ENCODE measurements at places on chromosomes 12 and 14.

GRCh38 chr12:113674996-113675395, 203.3 kb upstream of the LHX5 start:
- DNase-seq, result no peak

DNA sequence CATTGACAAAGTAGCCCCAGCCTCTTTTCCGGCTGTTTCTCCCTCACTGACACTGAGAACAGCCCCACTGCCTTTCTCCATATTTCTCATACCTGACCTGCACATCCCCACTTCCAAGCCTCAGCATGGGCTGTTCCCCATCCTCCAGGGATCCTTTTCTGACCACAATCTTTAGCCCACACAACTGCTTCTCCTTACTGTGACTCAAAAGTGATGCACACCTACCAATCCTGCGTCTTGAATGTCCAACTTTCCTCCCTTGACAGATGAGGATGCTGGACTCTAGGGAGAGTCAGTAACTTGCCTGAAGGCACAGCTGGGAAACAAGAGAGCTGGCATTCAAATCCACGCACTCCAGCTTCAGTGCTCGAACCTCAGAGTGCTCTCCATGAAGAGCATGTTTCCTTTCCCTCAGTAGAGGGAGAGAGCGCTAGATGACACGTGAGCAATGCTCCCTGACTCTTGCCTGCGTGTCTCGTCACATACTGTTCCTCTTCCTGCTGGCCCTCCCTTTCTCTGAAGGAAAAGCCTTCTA, 75.6 kb downstream of the NTF3 start:
- no peak for DNase-seq

GRCh38 chr12:53568809-53569557, 57.2 kb downstream of the ATF7 start:
- no peak for DNase-seq

GRCh38 chr12:28172434-28173030, 17.7 kb upstream of the CCDC91 start:
- DNase-seq, result no peak

DNA sequence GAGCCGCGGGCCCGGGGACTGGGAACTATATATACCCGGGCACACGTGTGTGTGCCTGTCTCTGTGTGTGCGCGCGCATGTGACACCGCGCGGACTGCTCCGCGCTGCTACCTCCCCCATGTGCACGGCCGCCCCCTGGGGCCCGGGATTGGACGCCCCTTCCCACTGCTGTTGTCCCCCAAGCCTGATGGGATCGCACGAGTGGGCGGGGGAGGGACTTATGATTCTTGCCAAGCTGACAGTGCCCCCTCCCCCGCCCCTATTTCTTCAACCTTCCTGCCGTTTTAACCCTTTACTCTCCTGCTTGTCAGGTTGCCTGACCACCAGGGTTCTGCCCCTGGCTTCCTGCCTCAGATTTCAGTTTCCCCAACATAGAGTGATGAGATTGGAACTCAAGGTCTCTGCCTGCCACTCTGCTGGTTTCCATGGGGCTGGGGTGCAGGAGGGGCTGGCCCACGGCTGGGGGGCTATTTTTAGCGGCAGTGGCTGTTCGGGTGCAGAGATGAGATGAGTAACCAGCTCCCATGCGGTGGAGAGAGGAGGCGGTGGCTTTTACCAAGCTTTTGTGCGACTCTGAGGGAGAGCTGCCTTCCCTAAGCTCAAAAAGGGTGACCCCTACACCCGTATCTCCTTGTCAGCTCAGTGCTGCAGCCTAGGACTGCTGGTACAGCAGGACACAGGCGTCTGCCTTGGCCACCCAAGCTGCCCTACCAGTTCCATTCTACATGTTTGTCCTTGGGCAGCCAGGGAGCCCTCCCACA, at the start of gene DDN:
Gene DDN, minus strand, starts transcription at position 5 of the 761 bp plus-strand sequence. CDS start 88 bp downstream, outside the sequence.
- no peak for DNase-seq

DNA sequence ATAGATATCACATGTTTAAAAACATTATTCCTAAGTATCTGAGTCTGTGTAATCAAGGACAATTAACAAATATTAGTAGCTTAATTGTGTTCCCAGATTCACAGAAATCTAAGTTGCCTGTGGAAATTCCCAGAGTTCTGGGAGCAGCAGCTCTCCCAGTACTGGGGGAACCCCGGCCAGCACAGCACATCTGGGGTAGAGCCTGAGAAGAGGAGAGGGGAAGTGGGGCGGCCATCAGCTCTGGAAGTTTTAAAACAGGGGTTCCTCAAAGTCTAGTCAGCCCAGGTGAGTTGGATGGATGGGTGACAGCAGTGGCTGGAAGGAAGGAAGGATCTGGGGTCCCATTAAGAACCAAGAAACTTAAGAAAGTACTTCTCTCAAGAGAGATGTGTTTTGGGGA, 24.6 kb downstream of the PRICKLE1 start:
- no peak for DNase-seq

DNA sequence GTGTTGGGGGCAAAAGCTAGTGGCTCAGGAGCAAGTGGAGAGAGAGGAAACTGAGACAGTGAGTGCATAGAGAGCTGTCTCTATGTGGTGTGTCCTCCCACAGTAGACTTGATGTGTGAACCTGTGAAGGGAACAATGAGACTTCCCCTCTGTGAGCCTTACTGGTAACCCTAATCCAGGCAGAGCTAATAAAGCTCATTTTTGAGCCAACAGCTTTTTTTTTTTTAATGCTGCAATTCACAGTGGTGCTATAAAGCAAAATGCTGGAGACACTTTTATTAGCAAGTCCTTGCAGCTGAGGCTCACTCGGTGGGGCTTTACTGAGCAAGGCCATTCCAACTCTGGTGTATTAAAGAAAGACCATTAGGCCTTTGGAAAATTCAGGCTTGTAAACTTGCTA, 26.9 kb downstream of the FBXW8 start:
- DNase-seq, result no peak

- peak; percentile 1 for DNase-seq
These were observed 1.2 kb upstream of the AP1G2 start for GRCh38 chr14:23568600-23569331.

DNA sequence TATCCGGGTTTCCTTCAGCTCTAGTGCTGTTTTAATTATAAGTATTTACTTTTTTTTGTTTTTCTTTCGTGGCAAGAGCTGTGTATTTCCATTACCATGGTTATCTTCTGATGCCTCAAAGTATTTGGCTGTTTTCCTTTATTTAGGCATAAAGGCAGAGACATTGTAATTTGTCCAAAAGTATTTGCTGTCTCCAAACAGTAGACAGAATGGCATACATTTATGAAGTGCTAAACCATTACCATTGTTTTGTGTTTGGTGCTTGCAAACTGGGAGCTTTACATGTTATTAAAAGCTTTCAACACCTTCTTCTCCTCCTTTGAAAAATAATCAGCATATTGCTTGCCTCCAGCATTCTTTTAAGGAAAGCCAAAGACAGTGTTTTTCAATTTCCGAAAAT, 46.3 kb downstream of the FLRT2 start:
- no peak for DNase-seq

GRCh38 chr14:23903442-23903841, 50.1 kb upstream of the DHRS4 start:
- DNase-seq, result no peak

DNA sequence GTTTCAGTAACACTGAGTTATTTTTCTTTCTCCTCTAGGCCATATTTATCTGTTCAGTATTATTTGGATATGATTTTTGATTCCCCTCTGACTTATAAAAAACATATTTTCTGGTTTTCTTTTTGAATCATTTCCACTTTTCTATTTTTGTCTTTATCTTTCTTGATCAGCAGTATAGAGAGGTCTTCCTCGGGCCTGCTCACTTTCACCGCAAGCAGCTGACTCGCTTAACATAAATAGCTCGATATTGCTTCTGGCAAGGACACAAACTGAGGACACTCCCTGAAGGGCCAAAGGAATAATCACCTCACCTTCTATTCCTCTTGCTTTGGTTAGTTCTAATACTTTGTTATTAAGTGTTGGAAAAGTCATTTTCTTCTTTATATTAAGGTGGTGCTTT, 25.8 kb upstream of the TRHDE start:
- no peak for DNase-seq

DNA sequence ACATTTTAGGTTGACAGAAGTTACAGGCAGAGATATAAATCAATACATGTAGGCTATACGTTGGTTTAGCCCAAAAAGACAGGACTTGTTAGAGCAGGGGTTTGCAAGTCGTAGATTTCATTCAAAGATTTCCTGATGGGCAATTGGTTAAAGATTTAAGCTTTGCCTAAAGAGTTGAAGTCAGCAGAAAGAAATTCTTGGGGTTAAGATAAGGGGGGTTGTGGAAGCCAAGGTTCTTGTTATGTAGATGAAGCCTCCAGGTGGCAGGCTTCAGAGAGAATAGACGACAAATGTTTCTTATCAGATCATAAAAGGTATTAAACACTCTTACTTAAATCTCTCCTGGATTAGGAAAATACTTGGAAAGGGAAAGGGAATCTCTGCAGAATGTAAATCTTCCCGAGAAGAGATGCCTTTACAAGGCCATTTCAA, 510.8 kb downstream of the TMTC2 start:
- no peak for DNase-seq

DNA sequence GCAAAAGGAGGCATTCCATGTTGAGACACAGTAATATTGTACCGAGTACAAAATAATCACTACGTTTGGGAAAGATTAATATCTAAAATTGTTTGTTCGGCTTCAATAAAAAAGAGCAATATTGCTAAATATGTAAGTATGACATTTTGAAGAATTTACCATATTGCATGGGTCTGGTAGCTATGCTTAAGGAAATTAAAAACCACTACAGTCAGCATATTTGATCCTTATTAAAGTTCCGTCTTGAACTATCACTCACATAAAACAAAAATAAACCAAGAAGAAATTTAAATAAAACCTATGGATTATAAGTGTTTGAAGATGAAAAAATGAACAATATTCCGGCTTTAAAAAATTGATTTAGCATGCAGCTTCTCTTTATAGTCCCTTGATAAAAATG, 63.8 kb downstream of the SETD3 start:
- no peak for DNase-seq

GRCh38 chr12:132106921-132107320, 37.2 kb downstream of the DDX51 start:
- no peak for DNase-seq

DNA sequence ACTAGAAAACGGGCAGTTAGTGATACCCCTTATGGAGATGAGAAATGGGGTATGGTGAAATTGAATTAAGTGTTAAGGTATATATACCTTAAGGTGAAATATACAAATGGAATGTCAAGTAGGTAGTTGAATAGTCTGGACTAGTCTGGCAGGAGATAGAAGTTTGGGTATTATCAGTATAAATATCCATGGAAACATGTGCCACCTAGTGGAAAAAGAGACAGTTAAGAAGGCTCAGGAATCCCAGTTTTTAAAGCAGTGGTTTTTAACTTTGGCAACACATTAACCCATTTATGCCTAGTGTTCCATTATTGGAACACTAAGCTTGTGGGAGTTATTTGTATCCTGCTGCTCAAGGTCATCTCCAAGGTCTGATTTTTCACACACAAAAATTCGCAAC, 38.6 kb upstream of the TPH2 start:
- no peak for DNase-seq

- peak; percentile 90 for DNase-seq
These were observed 682 bp upstream of the TRIP11 start for GRCh38 chr14:92040431-92041051.

DNA sequence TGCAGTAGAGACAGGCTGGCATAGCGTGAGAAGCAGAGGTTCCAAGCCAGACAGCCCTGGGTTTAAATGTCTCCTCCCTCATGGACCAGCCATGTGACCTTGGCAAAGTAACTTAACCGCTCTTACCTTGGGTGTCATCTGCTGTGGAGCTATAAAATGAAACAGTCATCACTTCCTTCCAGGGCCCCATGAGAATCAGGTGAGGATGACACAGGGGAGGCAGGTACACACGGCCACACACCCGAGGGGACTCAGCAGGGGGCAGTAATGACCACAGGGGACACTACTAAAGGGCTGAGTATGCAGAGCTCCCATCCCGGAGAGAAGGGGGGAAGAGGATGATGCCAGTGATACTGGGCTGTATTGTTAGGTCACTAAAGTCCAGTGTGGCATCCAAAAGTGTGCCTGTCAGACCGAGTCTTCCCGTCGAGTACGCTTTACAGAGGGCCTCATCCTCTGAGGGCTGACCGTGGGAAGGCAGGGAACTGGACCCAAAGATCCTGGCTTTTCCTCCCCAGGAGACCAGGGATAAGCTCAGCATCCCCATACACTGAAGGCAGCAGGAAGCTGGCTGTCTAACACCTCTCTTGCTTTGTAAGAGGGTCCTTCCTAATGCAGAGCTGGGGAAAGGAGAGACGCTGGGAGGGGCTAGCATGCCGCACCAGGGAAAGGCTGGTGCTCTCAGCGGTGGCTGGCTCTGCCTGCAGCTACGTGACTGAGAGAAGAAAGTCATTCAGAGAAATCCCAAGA, 94.2 kb downstream of the SINHCAF start:
- no peak for DNase-seq

GRCh38 chr12:69059465-69060457, 126.8 kb upstream of the CPM start:
- no peak for DNase-seq

- DNase-seq, result no peak
These were observed 199.3 kb downstream of the TTC7B start for GRCh38 chr14:90616881-90617280.

DNA sequence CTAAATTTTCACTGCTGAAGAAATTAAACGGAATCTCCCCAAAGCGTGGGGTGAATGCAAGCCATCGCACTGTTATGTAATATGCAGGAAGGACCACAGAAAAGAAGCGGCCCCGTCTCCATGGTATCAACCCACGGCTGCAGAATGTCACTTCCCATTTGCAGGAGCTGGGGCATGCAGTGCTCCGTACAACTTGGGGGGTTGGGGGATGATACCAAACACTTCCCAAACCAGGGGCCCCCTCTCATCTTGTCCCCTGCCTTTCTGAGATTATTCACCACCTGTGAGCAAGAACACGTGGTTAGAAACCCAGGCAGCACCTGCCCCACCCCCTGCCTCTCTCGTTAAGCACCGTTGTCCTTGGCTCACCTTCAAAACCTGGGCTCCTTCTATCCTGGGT, 505.1 kb upstream of the TMEM132C start:
- peak; percentile 85 for DNase-seq

DNA sequence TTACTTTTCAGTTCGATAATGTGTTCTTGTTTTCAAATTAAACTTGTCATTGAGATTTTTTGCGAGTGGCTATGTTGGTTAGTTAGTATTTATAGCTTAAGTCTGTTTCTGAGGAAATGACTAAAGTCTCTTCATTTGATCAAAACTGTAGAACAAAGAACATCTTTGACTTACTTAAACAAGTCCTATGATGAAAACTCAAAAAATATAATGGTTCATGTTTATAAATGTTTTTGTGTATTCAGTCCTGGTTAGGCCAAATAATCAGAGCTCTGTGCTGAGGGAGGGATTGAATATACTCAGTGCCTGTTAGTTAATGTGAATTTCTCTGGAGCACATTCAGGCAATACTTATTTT, 51.7 kb downstream of the PPFIBP1 start:
- no peak for DNase-seq
